ENCODE measurements at places on chromosomes 4 and X.

GRCh38 chr4:4693258-4693657 lies 151.4 kb upstream of the STX18 start:
- no peaks in the 10 kb centered on the region for H3K4me1 ChIP-seq
- no peak for DNase-seq
- no peaks in the 10 kb centered on the region for H3K36me3 ChIP-seq

GRCh38 chr4:71713611-71714203 lies 70.2 kb downstream of the GC start:
- peaks cover 9% of the 10 kb centered on the region for H3K4me1 ChIP-seq
- no peak overlapping the region for H3K4me3 ChIP-seq
- no peak for DNase-seq
- no peak overlapping the region for H3K27ac ChIP-seq
- no peaks in the 10 kb centered on the region for H3K36me3 ChIP-seq
- H3K27me3 ChIP-seq: no peaks in the 10 kb centered on the region

DNA sequence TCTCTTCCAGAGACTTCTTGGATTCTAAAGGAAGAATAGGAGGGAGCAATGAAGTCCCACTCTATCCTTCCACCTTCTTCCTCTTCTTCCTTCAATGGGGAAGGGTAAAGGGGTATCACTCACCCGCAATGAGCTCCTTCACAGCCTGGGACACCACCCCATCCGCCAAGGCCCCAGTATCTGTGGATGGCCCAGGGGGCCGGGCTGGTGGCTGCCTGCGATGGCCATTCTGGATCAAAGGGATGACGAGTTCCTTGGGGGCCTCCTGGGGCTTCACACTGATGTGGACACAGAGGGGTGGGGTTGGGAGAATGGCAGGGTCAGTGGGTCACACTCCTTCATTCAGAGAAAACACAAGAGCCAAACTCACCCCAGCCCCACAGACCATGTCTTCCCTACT lies 1.0 kb downstream of the GPKOW start:
- H3K4me3 ChIP-seq: peak overlapping the region; percentile 94
- H3K27me3 ChIP-seq: no peaks in the 10 kb centered on the region
- H3K27ac ChIP-seq: no peak overlapping the region
- no peaks in the 10 kb centered on the region for H3K4me1 ChIP-seq
- DNase-seq: no peak

- no peaks in the 10 kb centered on the region for H3K4me1 ChIP-seq
- no peak overlapping the region for H3K4me3 ChIP-seq
- H3K27me3 ChIP-seq: no peaks in the 10 kb centered on the region
- peaks cover 87% of the 10 kb centered on the region for H3K36me3 ChIP-seq
Measured at GRCh38 chr4:128275346-128275745, 12.3 kb downstream of the PGRMC2 start.

DNA sequence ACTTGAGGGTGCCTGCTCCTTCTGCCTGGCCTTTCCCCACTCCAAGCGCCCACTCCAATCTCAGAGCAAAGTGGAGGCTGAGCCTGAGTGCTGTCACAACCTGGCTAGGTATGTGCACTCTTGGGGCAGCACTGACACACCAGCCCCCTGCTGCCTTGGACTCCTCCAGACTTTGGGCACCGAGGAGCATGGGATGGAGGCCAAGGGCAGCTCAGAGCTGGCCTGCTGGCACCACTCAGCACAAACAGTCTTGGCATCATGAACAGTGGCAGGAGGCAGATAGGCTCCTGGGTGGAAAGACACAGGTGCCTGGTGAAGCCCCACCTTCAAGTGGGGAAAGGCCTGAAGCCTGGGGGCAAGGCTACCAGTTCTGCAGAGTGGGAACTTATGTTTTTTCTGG lies 91.8 kb downstream of the KCNIP4 start:
- H3K27me3 ChIP-seq: no peaks in the 10 kb centered on the region
- no peak overlapping the region for H3K4me3 ChIP-seq
- no peaks in the 10 kb centered on the region for H3K4me1 ChIP-seq
- no peaks in the 10 kb centered on the region for H3K36me3 ChIP-seq
- no peak overlapping the region for H3K27ac ChIP-seq
- no peak for DNase-seq

- H3K4me1 ChIP-seq: no peaks in the 10 kb centered on the region
- no peaks in the 10 kb centered on the region for H3K27me3 ChIP-seq
- no peaks in the 10 kb centered on the region for H3K36me3 ChIP-seq
- H3K4me3 ChIP-seq: no peak overlapping the region
Measured at GRCh38 chrX:97372001-97372766, 488.5 kb downstream of the RPA4 start.

DNA sequence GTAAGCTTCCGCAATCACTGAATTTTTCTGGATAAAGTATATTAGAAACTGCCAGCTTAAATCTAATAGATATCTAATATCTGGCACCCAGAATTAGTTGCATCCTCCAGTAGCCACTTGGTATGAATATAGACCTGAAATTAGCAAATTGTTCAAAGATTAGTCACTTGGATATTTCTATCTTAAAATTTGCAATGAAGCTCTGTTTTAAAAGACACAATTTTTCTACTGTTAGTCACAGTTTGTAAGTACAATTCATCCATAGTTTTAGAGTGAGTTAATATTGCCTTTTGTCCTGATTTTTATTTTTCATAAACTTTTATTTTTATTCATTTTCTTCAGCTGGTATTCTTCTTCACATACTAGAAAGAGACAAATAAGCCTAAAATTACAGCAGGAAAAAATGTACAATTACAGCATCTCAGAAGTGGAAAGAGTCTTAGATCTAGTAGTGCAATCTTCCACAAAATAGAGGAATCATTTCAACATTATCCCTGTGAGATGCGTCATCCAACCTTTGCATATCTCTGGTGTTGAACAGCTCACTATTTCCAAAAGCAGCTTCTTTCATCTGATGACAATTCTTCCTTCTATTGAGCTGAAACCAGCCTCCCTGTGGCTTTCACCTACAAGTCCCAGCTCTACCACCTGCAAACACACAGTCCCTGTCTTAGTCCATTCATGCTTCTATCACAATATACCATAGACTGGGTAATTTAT lies 190.0 kb upstream of the AR start:
- no peak for DNase-seq
- no peaks in the 10 kb centered on the region for H3K27me3 ChIP-seq
- H3K36me3 ChIP-seq: no peaks in the 10 kb centered on the region
- H3K4me3 ChIP-seq: no peak overlapping the region

DNA sequence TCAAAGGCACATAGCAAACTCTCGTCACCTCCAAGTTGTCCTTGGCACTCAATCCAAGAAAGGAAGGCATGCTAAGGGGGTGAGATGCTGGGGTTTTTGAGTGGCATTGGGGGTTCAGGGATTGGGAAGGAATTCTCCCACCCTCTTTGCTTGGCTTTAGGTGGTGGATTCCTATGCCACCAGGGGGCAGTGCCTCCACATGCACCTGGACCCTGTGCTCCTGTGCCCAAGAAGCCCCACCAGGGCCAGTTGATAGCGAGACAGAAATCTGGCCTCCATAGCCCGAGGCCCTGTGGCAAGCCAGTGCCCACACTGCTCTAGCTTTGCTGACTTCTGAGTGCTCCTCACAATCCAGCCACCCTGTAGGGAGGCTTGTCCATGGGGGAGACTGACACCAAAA lies 2.0 kb upstream of the FATE1 start:
- no peak overlapping the region for H3K4me3 ChIP-seq
- no peaks in the 10 kb centered on the region for H3K4me1 ChIP-seq
- no peaks in the 10 kb centered on the region for H3K27me3 ChIP-seq
- DNase-seq: peak; percentile 82
